ENCODE measurements at places on chromosomes 16 and 17.

- no peak for DNase-seq
These were observed 508 bp downstream of the MATCAP1 start for GRCh38 chr16:67183284-67183626.

- no peak for DNase-seq
These were observed 112.6 kb upstream of the IRX5 start for GRCh38 chr16:54817940-54818574.

GRCh38 chr17:70582777-70583176, 413.4 kb downstream of the KCNJ2 start:
- DNase-seq, result no peak

DNA sequence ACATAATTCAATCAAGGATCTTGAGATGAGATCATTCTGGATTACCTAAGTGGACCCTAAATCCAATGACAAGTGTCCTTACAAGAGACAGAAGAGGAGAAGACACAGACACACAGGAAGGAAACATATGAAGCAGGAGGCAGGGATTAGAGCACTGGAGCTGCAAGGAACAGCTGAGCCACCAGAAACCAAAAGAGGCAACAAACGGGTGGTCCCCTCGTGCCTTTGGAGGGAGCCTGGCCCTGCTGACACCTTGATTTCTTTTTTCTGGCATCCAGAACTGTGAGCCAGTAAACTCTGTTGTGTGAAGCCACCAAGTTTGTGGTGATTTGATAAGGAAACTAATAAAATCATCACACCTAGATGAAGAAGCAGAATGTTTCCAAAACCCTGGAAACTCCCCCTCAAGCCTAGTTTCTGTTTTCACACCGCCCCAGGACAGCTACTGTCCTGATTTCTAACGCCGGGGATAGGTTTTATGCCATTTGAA, 115.2 kb downstream of the PITPNC1 start:
- DNase-seq, result no peak

- DNase-seq, result no peak
These were observed 536.5 kb upstream of the CDH11 start for GRCh38 chr16:65658349-65658748.

DNA sequence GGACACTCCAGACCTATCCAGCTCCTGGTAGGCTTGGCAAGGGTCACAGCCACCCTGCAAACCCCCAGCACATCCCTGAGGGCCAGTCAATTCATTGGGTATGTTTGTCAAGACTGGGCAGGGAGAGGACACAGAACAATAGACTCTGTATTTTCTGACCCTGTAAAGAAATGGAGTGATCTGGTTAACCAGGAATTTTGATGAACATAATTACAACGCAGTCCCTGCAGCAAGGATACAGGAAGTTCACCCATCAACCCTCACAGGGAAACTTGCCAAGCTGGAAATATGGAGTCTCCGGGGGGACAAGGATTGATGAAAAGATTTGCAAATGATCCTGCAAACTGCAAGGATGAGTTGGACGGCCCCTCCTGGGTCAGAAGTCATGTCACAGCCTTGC, 126.1 kb upstream of the RCVRN start:
- DNase-seq, result no peak

DNA sequence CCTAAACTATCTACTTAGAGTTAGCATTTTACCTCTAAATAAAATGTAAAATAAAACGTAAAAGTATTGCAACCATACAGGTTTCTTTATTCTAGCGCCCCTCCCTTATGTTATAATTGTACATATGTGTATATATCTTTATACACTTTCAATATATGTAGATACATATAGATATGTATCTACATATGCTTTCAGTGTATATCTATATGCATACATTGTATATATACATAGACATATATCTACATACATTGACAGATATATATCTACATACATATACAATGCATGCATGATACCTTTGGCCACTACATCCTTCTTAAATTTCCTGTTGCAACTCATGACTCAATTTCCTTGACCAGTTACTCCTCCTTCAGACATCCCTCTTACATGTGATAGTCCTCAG, 16.7 kb downstream of the BPTF start:
- no peak for DNase-seq

GRCh38 chr17:18225642-18226283, 328 bp downstream of the LLGL1 start:
- no peak for DNase-seq

DNA sequence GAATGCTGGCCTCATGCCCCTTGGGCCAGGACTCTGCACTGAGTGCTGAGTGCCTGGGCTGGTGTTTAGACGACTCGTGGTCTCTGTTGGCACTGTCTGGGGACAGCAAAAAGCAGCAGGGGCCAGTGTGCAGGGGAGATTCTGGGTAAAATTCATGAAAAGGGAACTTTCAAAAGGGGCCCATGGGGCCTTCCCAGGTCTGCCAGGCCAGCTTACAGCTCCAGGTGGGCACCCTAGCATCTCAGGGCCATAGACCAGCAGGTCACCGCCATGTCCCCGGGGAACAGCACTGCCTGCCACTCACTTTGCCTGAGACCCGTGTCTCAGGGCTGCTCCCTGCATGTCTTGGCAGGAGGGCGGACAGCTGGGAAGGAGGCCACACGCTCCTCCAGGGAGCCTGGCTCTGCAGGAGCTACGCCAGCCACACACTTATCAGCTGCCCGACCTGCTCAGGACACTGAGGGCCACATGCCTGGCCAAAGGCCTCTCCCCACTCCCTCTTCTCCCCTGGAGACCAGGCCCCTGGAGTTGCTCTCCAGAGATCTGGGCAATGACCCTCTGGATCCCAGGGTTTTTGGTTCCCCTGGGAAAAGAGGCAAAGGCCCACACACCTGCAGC, 8.8 kb upstream of the FASN start:
- DNase-seq, result no peak

All from stimulated activated CD8-positive, alpha-beta memory T cell treated with anti-CD3 and anti-CD28 coated beads, Interleukin-12 subunit alpha, Interleukin-12 subunit beta, amount 100 ng/mL, for 4 hours (primary cell).